IMR-90 (cell line): ENCODE measurements at places on chromosomes 7 and 10. TPM values are rescaled to one million over a fixed set of nuclear protein-coding genes. Genes with fewer than 3 reads are reported as not detected.

GRCh38 chr10:14293526-14293925 lies 37.2 kb downstream of the FRMD4A start:
- DNase-seq, result peak; percentile 17
- H3K36me3 ChIP-seq, result no peaks in the 10 kb centered on the region
- H3K4me3 ChIP-seq, result no peak overlapping the region
- peaks cover 26% of the 10 kb centered on the region for H3K27me3 ChIP-seq
- H3K27ac ChIP-seq, result no peak overlapping the region

DNA sequence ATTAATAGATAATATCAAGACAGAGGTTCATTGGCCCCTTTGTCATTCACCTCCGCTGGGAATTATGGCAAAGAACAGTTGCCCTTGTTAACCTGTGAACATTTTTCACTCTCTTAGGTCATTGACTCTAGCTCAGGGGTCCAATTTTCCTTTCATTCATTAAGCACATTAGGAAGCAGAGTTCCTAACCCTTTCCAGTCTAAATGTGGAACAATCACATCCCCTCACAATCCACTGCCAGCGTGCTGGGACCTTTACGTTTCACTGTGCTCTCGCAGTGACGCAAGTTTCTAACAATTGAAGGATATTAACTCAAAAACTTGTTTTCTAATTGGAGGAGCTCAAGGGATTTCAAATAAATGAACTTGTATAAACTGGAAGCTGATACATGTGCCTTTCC lies 79.3 kb upstream of the MEOX2 start:
- no peak overlapping the region for H3K27ac ChIP-seq
- DNase-seq, result no peak
- H3K36me3 ChIP-seq, result no peaks in the 10 kb centered on the region
- H3K27me3 ChIP-seq, result no peaks in the 10 kb centered on the region
- H3K4me1 ChIP-seq, result no peaks in the 10 kb centered on the region

GRCh38 chr10:112526906-112527305 lies 79.9 kb downstream of the VTI1A start:
- no peaks in the 10 kb centered on the region for H3K27me3 ChIP-seq
- H3K36me3 ChIP-seq, result 0 out of 2 replicates have a peak, but pooled peaks cover 1% of the 10 kb centered on the region
- H3K27ac ChIP-seq, result no peak overlapping the region
- no peak for DNase-seq

Gene OR6V1
- not detected in 2 replicates for polyA plus RNA-seq

Gene UNCX
- not detected in 2 replicates for polyA plus RNA-seq
